Activated CD4-positive, alpha-beta T cell treated with anti-CD3 and anti-CD28 coated beads, Interleukin-2, amount 50 U/mL, for 4 hours (primary cell): ENCODE measurements at places on chromosomes 6 and 20.

- no peak for DNase-seq
Observed at GRCh38 chr6:110664933-110665332, 150.3 kb downstream of the CDK19 start.

- no peak for DNase-seq
Observed at GRCh38 chr6:6362056-6362840, 41.8 kb upstream of the F13A1 start.

DNA sequence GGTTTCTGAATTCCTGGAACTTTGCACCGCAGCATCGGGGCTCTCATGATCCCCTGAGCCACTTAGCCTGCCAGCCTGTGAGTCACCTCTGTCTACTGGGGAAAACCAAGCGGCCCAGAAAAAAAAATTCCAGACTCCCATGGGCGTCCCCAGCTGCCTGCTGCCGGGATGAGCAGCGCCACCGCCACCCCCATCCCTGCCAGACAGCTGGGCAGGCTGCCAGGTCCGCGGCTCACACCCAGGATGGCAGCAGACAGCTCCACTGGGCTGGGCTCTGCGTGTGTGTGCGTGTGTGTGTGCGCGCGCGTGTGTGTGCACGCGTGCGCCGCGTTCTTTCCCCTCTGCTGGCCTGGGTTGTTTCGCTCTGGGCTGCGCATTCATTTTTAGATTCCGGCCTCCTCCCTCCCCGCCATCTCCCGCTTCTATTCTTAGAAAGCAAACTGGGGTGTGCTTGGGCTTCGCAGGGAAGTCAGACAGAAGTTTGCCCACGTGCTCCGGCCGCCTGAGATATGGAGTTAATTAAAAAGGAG is 38.9 kb upstream of the PMEPA1 start:
- peak; percentile 50 for DNase-seq

DNA sequence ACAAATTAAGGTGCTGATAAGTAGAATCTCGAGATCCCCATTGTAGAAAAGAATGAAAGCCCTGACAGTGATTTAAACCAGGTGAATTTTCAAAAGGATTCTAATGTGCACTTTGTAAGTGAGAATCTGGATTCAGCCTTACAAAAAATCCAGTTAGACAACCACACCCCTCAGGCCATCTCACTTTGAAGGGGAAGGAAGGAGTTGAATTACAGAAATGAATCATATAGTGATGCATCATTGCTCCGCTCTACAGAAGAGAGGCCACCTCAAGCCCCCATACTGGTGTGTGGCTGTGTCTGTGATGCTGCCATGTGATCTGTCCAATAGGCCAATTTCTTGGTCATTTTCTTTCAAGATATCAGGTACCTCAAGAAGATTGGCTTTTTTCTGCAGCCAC is 85.5 kb upstream of the NT5E start:
- no peak for DNase-seq

DNA sequence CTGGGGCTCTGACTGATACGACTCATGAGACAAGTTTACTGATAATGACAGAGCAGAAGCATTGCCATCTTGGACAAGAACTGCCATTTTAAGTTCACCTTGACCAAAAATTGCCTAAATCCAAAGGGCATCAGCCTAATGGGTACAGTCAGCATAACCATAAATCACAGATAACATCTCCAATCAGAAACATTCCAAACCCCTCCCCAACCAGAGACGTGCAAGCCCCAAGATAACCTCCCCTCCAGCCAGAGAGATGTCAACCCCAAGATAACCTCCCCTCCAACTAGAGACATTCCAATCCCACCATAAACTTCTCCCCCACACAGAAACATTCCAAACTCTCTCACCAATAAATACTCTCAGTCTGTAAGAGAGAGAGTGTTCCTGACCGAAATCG is 10.5 kb downstream of the GPLD1 start:
- DNase-seq: no peak

- no peak for DNase-seq
Observed at GRCh38 chr20:46694484-46694883, 5.2 kb upstream of the TP53RK start.

GRCh38 chr6:128097009-128097408 is 196.2 kb upstream of the THEMIS start:
- no peak for DNase-seq

- peak; percentile 97 for DNase-seq
Observed at GRCh38 chr6:8435093-8435844, at the start of gene SLC35B3. Gene SLC35B3 (minus strand): TSS chr6:8435545.

- DNase-seq: peak; percentile 28
Observed at GRCh38 chr6:106997392-106998158, 23.0 kb upstream of the CD24 start.
